ENCODE measurements at places on chromosomes 7 and 10.

GRCh38 chr7:92699966-92700514 lies 109.8 kb upstream of the FAM133B start:
- no peak for DNase-seq

- DNase-seq: no peak
Observed at GRCh38 chr10:85060944-85061343, 732.6 kb downstream of the CCSER2 start.

DNA sequence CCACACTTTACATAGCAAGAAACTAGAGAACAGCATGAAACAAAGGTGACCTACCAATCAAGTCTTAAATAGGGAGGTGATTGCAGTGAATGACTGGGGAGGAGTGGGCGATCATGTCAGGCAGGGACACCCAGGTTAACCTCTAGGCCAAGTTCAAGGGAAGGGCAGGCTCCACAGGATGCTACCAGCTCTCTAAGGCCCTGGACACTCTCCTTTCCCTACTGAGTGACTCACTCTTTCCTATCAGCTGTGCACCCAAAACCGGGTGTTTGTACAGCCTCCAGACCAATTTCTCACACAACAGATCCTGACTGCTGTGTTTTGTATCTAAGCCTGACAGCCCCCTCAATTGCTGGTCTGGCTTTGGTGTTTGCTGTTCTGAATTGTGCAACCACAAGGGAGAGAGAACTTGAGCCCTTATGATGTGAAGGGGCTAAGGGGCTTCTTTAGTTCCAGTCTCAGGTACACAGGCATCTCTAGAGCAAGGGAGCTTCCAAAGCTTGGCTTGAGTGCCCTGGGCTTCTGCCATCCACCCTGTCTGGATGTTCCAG lies 107.8 kb downstream of the TBXAS1 start:
- no peak for DNase-seq

DNA sequence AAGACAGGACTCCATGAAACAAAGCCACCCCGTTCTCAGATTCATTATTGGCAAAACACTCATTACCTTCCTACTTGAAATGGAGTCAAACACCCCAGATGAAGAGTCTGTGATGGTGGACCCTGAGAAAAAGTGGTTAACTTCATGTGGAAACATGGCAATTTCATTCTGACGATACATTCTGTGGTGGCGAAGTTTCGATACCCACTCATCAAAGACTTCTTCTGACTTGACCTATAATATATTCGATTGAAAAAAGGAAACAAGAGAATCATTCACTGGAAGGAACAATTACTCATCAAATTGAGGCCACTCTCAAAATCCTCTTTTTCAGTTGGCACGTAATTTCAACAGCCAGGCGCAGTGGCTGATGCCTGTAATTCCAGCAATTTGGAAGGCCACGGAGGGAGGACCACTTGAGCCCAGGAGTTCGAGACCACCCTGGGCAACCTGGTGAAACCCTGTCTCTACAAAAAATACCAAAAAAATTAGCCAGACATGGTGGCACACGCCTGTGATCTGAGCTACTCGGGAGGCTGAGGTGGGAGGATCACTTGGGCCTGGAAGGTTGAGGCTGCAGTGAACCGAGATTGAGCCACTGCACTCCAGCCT lies 108.8 kb upstream of the GSDME start:
- no peak for DNase-seq

DNA sequence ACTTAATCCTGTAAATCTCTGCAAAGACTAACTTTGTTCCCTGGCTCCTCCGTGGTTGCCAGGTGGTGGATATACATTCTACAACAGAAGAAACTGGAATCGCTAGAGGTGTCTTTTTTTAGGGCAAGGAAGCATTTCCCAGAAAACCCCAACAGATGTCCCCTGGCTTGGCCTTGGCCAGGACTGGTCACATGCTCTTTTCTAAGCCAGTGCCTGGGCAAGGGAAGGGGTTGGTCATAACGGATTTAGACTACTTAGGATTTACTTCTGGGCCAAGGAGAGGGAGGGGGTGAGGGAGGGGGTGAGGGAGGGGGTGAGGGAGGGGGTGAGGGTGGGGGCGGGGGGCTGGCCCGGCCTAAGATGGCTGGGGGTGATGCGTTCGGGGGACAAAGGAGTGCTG lies 105.7 kb downstream of the SNX10 start:
- DNase-seq: no peak

DNA sequence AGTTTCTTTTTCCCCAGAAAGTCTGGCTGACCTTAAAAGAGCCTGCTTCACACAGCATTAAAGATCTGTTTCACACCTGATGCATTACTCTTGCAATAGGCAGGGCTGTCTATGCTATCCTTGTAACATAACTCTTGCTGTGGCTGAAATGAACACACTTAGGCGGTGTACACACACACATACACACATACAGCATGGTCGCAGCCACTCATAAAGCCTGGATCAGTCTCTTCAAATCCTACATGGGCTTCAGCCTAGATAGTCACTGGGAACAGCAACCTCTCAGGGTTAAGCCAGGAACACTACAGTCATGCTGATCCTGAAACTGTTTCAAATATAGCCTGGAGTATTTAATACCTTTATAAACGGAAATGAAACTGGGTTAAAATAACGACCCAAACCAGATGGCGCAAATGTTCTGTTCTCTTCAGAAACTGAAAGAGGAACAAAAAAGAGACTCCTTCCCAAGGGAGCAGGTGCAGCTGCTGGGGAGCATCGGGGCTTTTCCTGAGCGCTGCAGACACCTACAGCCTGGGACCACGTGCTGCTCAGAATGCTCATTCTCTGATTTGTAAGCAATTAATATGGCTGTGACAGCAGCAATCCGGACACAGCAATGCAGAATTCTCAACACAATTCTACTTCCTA lies 61.0 kb upstream of the SFMBT2 start:
- no peak for DNase-seq

DNA sequence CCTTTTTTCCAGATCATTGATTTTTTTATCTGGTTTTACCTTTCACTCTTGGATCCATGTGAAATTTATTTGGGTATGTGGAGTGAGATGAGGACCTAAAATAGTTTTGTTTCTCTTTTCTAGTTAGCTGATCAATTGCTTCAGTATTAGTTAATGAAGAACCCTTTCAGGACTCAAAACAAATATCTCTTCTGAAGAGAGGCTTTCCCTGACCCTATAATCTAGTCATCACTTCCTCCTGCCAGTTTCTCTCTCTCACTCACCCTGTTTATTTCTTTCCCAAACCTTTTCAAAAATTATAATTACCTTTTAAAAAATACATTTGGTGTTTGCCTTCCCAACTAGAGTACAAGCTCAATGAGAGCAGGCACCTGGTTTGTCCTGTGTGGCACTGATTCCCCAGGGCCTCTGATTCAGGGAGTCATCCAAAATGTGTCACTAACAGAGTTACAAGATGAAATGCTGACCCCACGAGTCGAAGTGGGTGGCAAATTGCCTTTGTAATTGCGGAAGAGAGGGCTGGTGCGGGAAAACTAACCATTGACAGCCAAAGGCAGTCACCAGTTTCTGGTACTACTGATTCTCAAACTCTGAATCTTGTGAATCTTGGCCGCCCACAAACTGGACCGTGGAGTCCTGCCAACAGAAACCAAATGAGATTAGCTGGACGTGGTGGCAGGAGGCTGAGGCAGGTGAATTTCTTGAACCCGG lies 2.4 kb downstream of the TMEM140 start:
- DNase-seq: no peak

DNA sequence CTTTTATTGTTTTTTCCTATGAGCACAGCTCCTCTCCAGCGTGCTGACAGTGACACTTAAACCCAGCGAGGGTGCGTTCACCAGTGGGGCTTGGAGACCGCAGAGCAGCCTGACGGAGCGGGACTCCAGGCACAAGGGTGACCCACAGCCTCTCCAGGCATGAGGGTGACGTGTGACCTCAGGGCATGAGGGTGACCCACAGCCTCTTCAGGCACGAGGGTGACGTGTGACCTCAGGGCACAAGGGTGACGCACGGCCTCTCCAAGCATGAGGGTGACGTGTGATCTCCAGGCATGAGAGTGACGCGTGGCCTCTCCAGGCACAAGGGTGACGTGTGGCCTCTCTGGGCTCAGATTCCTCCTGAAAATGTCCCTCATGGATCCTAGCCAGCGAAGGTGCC lies 164.3 kb upstream of the TCERG1L start:
- DNase-seq: no peak

DNA sequence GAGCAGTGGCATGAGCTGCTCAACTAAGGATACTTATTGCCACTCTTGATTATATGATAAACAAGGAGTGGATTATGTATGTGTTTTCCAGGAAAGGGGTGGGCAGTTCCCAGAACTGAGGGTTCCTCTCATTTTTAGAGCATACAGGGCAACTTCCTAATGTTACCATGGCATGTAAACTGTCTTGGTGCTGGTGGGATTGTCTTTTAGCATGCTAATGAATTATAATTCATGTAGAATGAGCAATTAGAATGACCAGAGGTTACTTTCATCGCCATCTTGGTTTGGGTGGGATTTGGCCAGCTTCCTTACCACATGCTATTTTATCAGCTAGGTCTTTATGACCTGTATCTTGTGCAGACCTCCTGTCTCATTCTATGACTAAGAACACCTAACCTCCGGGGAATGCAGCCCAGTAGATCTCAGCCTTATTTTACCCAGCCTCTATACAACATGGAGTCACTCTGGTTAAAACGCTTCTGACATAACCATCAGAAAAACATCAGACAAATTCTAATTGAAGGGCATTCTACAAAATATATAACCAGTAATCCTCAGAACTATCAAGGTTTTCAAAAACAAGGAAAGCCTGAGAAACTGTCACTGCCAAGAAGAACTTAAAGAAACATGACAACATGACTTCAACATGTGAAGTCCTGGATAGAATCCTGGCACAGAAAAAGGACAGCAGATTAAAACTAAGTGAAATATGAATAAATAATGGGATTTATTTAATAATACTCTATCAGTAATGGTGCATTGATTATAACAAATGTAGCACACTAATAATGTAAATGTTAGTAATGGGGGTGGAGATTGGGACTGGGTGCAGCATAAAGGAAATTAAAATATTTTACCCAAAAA lies 365.0 kb downstream of the SEMA3D start:
- DNase-seq: no peak

GRCh38 chr7:133702960-133703359 lies 424.2 kb upstream of the LRGUK start:
- no peak for DNase-seq

DNA sequence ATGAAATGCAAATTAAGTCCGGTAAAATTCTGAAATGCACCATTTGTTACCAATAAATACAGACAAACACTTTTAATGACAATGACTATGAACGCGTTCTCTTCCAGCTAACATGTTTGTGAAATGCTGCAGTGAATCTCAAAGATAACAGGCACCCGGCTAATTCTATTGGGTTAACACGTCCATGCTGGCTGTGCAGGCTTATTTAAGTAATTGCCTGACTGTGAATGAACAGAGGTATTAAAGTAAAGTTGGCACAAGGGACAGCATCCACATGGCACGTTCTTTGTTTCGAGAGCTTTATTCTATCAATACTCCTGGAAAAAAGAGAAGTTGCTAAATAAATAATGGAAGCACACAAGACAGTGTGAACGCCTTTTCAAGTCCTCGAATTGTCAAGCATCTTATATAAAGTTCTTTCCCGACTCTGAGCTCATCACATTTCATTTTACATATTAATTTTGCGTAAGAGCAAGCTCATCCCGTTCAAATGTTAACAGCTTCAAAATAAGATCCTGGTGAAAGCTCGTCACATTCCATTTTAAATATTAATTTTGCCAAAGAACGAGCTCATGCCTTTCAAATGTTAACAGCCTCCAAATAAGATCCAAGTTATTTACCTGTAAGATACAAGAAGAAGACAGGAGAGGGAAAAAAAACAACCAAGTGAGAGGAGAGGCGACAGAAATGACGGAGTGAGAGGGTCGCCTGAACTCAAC lies 111.3 kb upstream of the RHEB start:
- DNase-seq: no peak

GRCh38 chr10:11516431-11516746 lies 95.1 kb downstream of the USP6NL start:
- DNase-seq: no peak

DNA sequence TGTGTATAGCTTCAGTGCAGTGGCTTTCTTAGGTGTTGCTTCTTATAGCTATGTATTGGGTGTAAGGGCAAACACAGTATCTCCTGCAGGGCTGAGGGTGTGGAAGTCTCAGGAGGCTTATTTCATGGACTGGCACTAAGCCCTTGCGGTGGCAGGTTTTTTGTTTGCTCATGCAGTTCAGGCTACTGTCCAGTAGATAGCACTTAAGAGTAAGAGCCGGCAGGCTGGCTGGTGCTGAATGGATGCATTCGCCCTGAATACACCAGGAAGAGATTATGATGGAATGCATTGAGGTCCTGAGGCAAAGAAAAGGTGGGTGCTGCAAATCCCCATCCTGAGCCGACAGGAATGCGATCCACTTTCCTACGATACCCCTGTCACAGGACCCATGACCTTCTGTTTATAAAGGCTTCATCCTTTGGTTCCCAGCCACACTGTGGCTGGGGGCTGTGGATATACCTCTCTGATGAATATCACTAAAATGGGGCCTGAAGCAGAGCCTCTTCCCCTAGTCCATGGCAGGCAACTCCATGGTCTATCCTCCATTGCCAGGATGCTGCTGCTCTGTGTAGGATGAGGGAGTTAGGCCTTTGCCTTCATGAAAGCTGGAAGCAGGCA lies 44.9 kb downstream of the ANXA8 start:
- no peak for DNase-seq

- DNase-seq: peak; percentile 43
Observed at GRCh38 chr10:6678211-6678803, 98.2 kb upstream of the PRKCQ start.

GRCh38 chr10:33709008-33709753 lies 374.7 kb upstream of the NRP1 start:
- DNase-seq: no peak

GRCh38 chr7:87144173-87144657 lies 8.0 kb upstream of the DMTF1 start:
- no peak for DNase-seq

DNA sequence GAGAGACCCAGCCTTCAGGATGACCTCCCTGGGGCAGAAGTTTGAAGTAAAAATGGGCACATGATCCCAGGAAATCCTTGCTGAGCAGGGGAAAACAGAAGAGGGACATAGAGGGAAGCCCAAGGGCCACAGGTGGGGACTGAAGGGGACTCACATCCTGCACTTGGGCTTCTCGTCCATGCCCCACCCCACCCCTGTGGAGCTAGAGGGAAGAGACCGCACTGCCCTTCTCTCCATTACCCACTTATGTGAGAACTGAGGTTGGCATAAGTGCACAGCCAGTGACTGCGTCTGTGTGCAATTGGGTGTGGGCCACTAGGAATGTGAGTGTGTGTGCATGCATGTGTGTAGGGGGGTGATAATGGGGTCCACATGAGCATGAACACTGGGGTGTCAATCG lies 43.4 kb upstream of the SLF2 start:
- no peak for DNase-seq

Data from stimulated activated CD4-positive, alpha-beta T cell treated with anti-CD3 and anti-CD28 coated beads, Interleukin-2, amount 100 ng/mL, for 4 hours (primary cell).